ENCODE measurements at places on chromosomes 3 and 15. TPM values are rescaled to one million over a fixed set of nuclear protein-coding genes. Genes with fewer than 3 reads are reported as not detected.

APOD gene
- total RNA-seq: not detected

EIF3J gene
- total RNA-seq: 52.9 TPM

SOX14 gene
- not detected for total RNA-seq

EDEM1 gene
- 107 TPM for total RNA-seq

WWTR1 gene
- total RNA-seq: 0.27 TPM

MOBP gene
- total RNA-seq: not detected

EXD1 gene
- not detected for total RNA-seq

IMPDH2 gene
- 125 TPM for total RNA-seq

NCKIPSD gene
- total RNA-seq: 51.8 TPM

SKOR1 gene
- total RNA-seq: 0.25 TPM

FGD5 gene
- not detected for total RNA-seq

LYZL4 gene
- total RNA-seq: not detected

FILIP1L gene
- total RNA-seq: 0.14 TPM

IL17RD gene
- 0.05 TPM for total RNA-seq

PLD1 gene
- total RNA-seq: 1.4 TPM

ZBTB47 gene
- total RNA-seq: 1.6 TPM

CHL1 gene
- total RNA-seq: not detected

PRKCI gene
- total RNA-seq: 18.9 TPM
